Naive thymus-derived CD4-positive, alpha-beta T cell (primary cell): ENCODE measurements at places on chromosomes 2 and 18. TPM values are rescaled to one million over a fixed set of nuclear protein-coding genes. Genes with fewer than 3 reads are reported as not detected.

SYT4 gene
- total RNA-seq = not detected

LRRC30 gene
- total RNA-seq = not detected in 2 replicates

ANTXR1 gene
- not detected for total RNA-seq

SNTG2 gene
- not detected in 2 replicates for total RNA-seq

PAX8 gene
- total RNA-seq = 1.5 TPM

CLEC4F gene
- 0.19 TPM for total RNA-seq

TLX2 gene
- total RNA-seq = not detected

PARD3B gene
- 4.0 TPM for total RNA-seq

NDUFS1 gene
- total RNA-seq = 38.1 TPM

RBKS gene
- 1.9 TPM for total RNA-seq

PAX3 gene
- total RNA-seq = not detected

ZSWIM2 gene
- total RNA-seq = not detected

ANO7 gene
- total RNA-seq = 0.21 TPM

PROKR1 gene
- not detected for total RNA-seq

HOXD11 gene
- not detected for total RNA-seq

GEN1 gene
- total RNA-seq = 8.0 TPM

FHOD3 gene
- total RNA-seq = not detected

ALPI gene
- not detected for total RNA-seq

POTEI gene
- total RNA-seq = not detected

FBXO15 gene
- 1.3 TPM for total RNA-seq

GBX2 gene
- total RNA-seq = not detected

MAP3K19 gene
- not detected for total RNA-seq

CPO gene
- total RNA-seq = not detected in 2 replicates

SCG2 gene
- total RNA-seq = 0.12 TPM in 1 of 2 replicates, not detected in the other

GPBAR1 gene
- total RNA-seq = 1.9 TPM

PSTPIP2 gene
- 24.6 TPM for total RNA-seq

HOXD3 gene
- not detected for total RNA-seq

WNT6 gene
- total RNA-seq = not detected

NT5C1B gene
- total RNA-seq = not detected

SPHKAP gene
- not detected for total RNA-seq

GALNT3 gene
- 3.5 TPM for total RNA-seq

STEAP3 gene
- 1.9 TPM for total RNA-seq

LOXL3 gene
- 0.81 TPM for total RNA-seq

CRYGD gene
- total RNA-seq = not detected

CYTIP gene
- total RNA-seq = 363 and 380 TPM in 2 replicates

GNLY gene
- 780 TPM for total RNA-seq

PRSS56 gene
- total RNA-seq = not detected in 2 replicates

LHCGR gene
- not detected for total RNA-seq

TFPI gene
- not detected for total RNA-seq

PTPRN gene
- not detected for total RNA-seq

SCN2A gene
- not detected in 2 replicates for total RNA-seq

SKOR2 gene
- not detected for total RNA-seq

RESP18 gene
- not detected for total RNA-seq

ANKRD62 gene
- not detected for total RNA-seq

POTEJ gene
- not detected for total RNA-seq
